ENCODE measurements at places on chromosomes 1 and 21. TPM values are rescaled to one million over a fixed set of nuclear protein-coding genes. Genes with fewer than 3 reads are reported as not detected.

GRCh38 chr1:31151402-31151801, 85.9 kb upstream of the PUM1 start:
- no peak for DNase-seq
- H3K4me3 ChIP-seq = no peak overlapping the region
- no peaks in the 10 kb centered on the region for H3K27me3 ChIP-seq
- no peak overlapping the region for H3K27ac ChIP-seq
- 0 out of 2 replicates have a peak, but pooled peaks cover 3% of the 10 kb centered on the region for H3K4me1 ChIP-seq

GRCh38 chr1:35930593-35931445, at the start of gene AGO3:
Gene AGO3, plus strand, starts transcription at chr1:35931105. Its CDS starts 322 bp downstream, at chr1:35931427.
- peak within 1 kb of the TSS; percentile 97 for H3K4me3 ChIP-seq
- peaks cover 5% of the 10 kb centered on the region for H3K4me1 ChIP-seq
- H3K27me3 ChIP-seq = no peaks in the 10 kb centered on the region
- peak within 1 kb of the TSS; percentile 78 for H3K27ac ChIP-seq

GRCh38 chr1:165927169-165927568, 99.8 kb downstream of the UCK2 start:
- no peaks in the 10 kb centered on the region for H3K27me3 ChIP-seq
- no peak for DNase-seq
- H3K4me3 ChIP-seq = no peak overlapping the region
- no peak overlapping the region for H3K27ac ChIP-seq

The ABCG1 gene
- 0.73 TPM for polyA plus RNA-seq

GRCh38 chr1:180912801-180913565, at the start of gene KIAA1614:
Gene KIAA1614, plus strand, starts transcription at chr1:180912897. Its CDS starts 347 bp downstream, at chr1:180913244.
- no peak for DNase-seq
- peak within 1 kb of the TSS; percentile 61 for H3K4me3 ChIP-seq
- no peak within 1 kb of the TSS for H3K27ac ChIP-seq
- peaks cover 22% of the 10 kb centered on the region for H3K4me1 ChIP-seq

- no peak overlapping the region for H3K27ac ChIP-seq
- H3K4me1 ChIP-seq = no peaks in the 10 kb centered on the region
- H3K4me3 ChIP-seq = no peak overlapping the region
- H3K36me3 ChIP-seq = no peaks in the 10 kb centered on the region
- H3K27me3 ChIP-seq = no peaks in the 10 kb centered on the region
These were observed 146.2 kb downstream of the DAB1 start for GRCh38 chr1:57277681-57278080.

The LHX8 gene
- not detected for polyA plus RNA-seq

The CFAP141 gene
- polyA plus RNA-seq = not detected

GRCh38 chr1:43372172-43372571, 4.4 kb upstream of the ELOVL1 start:
- no peak for DNase-seq
- H3K27me3 ChIP-seq = no peaks in the 10 kb centered on the region
- H3K4me3 ChIP-seq = no peak overlapping the region
- no peak overlapping the region for H3K27ac ChIP-seq
- H3K4me1 ChIP-seq = peaks cover 3% of the 10 kb centered on the region

DNA sequence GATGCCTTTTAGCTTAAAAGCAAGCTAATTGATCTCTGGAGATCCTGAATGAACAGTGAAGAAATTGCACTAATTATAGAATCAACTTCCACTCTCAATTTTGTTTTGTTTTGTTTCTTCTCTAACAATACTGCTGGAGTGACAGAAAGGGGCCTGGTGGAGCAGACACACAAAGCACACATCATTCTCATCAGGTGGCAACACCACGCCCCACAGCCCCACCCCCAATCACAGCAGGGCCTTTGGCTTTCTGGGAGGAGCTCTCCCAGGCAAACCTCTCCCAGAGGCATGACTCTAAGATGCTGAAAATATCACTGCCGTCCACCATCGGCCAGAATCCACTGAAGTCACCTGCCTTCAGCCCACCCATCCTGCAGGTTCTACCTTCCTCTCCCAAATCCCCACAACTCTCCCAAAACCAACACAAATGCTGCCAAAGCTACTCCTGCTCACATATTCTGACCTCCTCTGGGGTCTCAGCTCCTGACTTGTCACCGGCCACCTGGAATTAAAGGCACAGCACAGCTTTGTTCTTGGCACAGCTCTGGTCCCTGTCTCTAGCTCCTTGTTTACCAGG, 120.7 kb downstream of the GRIK3 start:
- H3K27me3 ChIP-seq = no peaks in the 10 kb centered on the region
- H3K4me1 ChIP-seq = peaks cover 5% of the 10 kb centered on the region
- no peaks in the 10 kb centered on the region for H3K36me3 ChIP-seq
- no peak overlapping the region for H3K27ac ChIP-seq
- no peak overlapping the region for H3K4me3 ChIP-seq

GRCh38 chr1:44608141-44608540, 66.1 kb downstream of the TMEM53 start:
- H3K36me3 ChIP-seq = no peaks in the 10 kb centered on the region
- DNase-seq = no peak
- no peak overlapping the region for H3K4me3 ChIP-seq
- no peaks in the 10 kb centered on the region for H3K4me1 ChIP-seq

GRCh38 chr1:211579440-211580302, 710 bp upstream of the SLC30A1 start:
- H3K4me3 ChIP-seq = peak overlapping the region; percentile 76
- peaks cover 5% of the 10 kb centered on the region for H3K36me3 ChIP-seq
- no peak for DNase-seq
- no peaks in the 10 kb centered on the region for H3K27me3 ChIP-seq
- peaks cover 23% of the 10 kb centered on the region for H3K4me1 ChIP-seq

The SMPDL3B gene
- 0.56 TPM for polyA plus RNA-seq

The PADI1 gene
- polyA plus RNA-seq = not detected

DNA sequence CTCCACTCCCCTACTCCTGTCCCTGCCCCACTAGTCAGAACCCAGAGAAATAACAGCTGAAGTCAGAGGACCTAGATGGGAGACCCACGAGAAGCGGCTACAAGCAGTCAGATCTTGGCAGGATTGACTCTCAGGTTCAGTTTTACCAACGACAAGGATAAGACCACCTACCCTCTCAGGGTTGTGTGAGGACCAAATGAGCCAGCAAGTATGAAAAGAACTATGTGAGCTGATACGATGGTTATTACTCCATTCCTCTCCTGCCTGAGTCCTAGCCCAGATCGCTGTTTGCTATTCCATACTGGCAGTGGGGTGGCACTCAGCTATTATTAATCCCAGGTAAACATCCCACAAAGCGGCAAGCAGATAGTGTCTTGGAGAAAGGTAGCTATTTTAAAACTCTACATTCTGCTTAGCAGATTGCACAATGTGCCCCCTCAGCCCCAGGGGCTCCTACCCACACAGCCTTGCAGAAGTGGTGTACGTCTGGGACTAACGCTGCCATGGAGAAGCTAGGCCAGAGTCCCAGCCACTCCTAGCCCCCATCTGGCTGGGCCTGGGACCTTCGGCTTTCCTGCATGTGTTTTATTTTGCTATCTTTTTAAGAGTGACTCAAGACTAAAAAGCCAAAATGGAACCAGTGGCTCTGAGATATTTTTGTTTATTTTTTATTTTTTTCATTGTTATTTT, 58.9 kb downstream of the CD46 start:
- no peak for DNase-seq
- H3K27me3 ChIP-seq = no peaks in the 10 kb centered on the region
- H3K4me1 ChIP-seq = peaks cover 27% of the 10 kb centered on the region
- H3K36me3 ChIP-seq = peaks cover 55% of the 10 kb centered on the region
- no peak overlapping the region for H3K27ac ChIP-seq
- no peak overlapping the region for H3K4me3 ChIP-seq

The TMEM53 gene
- 22.5 TPM for polyA plus RNA-seq

The ITLN2 gene
- not detected for polyA plus RNA-seq

The CYP4A22 gene
- polyA plus RNA-seq = not detected

- no peaks in the 10 kb centered on the region for H3K36me3 ChIP-seq
- DNase-seq = no peak
- no peak within 1 kb of the TSS for H3K4me3 ChIP-seq
- no peak within 1 kb of the TSS for H3K27ac ChIP-seq
- H3K4me1 ChIP-seq = no peaks in the 10 kb centered on the region
These were observed at the start of gene TSPAN2 for GRCh38 chr1:115089420-115090185. Gene TSPAN2, minus strand, starts transcription at chr1:115089503. Its CDS starts 71 bp downstream, at chr1:115089432.

GRCh38 chr1:208238710-208239472, 5.3 kb downstream of the PLXNA2 start:
- H3K4me3 ChIP-seq = no peak overlapping the region
- peaks cover 8% of the 10 kb centered on the region for H3K27me3 ChIP-seq
- no peak for DNase-seq
- peaks cover 17% of the 10 kb centered on the region for H3K4me1 ChIP-seq

The RAB7B gene
- polyA plus RNA-seq = not detected

GRCh38 chr1:21963477-21964217, 13.2 kb upstream of the CELA3B start:
- H3K4me1 ChIP-seq = no peaks in the 10 kb centered on the region
- H3K27me3 ChIP-seq = no peaks in the 10 kb centered on the region
- no peak overlapping the region for H3K27ac ChIP-seq
- peak; percentile 26 for DNase-seq
- H3K4me3 ChIP-seq = no peak overlapping the region

The BEND5 gene
- not detected for polyA plus RNA-seq

The PLEKHN1 gene
- polyA plus RNA-seq = not detected

The PTPRU gene
- polyA plus RNA-seq = 1.3 TPM

The RNF186 gene
- not detected for polyA plus RNA-seq

DNA sequence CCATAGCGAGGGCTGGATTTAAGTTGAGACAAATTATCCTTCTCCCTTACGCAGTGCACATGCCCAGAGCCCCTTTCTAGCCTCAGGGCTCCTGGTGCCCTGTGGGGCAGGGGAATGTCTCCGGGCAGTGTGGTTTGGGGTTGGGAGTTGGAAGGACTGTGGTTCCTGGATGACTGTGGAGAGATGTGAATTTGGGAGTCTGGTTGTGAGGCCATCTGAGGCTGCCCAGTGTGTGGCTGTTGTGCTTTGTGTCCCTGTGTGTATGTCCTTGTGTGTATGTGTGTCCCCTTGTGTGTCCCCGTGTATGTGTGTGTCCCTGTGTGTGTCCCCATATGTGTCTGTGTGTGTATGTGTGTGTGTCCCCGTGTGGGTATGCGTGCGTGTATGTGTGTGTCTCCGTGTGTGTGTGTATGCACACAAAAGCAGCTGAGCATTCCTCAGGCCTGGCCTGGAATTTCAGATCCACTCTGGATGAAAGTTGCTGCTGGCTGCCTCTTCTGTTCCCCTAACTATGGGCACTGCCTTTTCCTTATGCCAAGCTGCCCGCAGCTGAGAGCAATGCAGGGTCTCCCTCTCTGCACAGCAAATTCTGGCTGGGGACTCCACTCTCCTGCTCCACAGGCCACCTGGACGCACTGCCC, 65.4 kb downstream of the UBIAD1 start:
- H3K27ac ChIP-seq = no peak overlapping the region
- H3K36me3 ChIP-seq = no peaks in the 10 kb centered on the region
- H3K4me1 ChIP-seq = peaks cover 16% of the 10 kb centered on the region
- peaks cover 3% of the 10 kb centered on the region for H3K27me3 ChIP-seq
- no peak for DNase-seq

DNA sequence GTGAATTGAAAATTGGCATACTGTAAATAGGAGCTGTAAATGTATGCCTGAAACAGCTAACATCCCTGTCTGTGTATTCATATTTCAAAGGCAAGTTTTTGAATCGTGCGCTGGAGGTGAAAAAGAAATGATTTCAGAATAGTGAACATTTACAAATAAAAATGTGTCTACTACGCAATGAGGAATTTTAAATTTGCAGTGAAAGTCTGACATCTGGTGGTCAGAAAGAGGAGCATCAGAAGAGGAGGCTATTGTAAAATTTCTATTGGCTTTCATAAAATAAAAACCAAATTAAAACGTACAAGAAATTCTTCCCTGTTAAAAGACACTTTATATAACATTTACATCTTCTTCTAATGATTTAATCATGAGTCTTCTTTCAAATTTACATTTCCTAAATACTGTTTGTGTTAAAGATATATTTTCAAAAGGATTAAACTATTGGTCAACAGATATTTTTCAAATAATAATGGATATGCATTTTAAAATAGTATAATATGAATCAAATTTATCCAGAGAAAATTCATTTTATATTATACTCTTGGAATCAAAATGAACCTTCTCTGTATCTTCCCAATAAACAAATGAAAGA, 113.7 kb upstream of the RRP15 start:
- peaks cover 2% of the 10 kb centered on the region for H3K27me3 ChIP-seq
- H3K4me3 ChIP-seq = no peak overlapping the region
- H3K4me1 ChIP-seq = no peaks in the 10 kb centered on the region

GRCh38 chr1:160244209-160244608, 18.1 kb downstream of the DCAF8 start:
- H3K4me1 ChIP-seq = no peaks in the 10 kb centered on the region
- no peak for DNase-seq
- H3K27me3 ChIP-seq = no peaks in the 10 kb centered on the region
- H3K27ac ChIP-seq = no peak overlapping the region
- H3K36me3 ChIP-seq = peaks cover 8% of the 10 kb centered on the region

The ALPL gene
- 0.59 TPM for polyA plus RNA-seq

The HEYL gene
- not detected for polyA plus RNA-seq

DNA sequence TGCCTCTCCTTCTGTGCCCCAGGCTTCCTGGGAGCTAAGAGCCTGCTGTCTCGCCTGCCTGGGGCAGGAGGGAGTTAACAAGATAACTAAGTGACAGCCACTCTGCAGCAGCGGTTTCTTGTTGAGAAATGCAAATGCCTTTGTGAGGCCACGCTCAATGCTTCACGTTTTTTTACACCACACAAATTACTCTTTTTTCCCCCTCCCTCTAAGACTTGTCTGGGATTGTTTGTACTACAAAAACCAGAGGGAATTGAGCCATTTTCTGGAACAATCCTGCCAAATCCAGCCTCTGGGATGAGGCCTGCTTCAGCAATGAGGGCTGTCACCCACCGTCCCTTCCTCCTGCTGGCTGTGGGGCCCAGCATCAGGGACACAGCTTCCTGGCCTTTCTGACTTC, 119.6 kb downstream of the ACTL8 start:
- H3K27ac ChIP-seq = no peak overlapping the region
- no peaks in the 10 kb centered on the region for H3K4me1 ChIP-seq
- no peak overlapping the region for H3K4me3 ChIP-seq
- H3K27me3 ChIP-seq = no peaks in the 10 kb centered on the region
- no peak for DNase-seq

DNA sequence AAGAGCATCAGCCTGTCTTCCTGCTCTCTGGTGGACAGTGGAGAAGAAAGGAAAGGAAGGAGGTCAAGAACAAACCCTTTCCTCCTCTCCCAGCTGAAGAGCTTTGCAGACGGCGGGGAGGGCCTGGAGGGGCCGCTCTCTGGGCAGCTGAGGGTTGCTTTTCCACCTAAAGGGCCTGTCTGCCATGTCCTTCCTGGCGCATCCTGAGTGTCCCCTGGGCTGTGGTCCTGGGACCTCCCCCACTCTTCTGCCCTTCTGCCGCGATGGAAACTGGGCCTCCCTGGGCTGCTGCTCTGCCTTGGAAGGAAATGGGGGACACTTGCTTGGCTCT, 107.0 kb downstream of the ETS2 start:
- H3K4me3 ChIP-seq = no peak overlapping the region
- DNase-seq = no peak
- no peaks in the 10 kb centered on the region for H3K36me3 ChIP-seq

The GBP1 gene
- polyA plus RNA-seq = 1.5 TPM

GRCh38 chr1:198359024-198359653, 181.3 kb downstream of the ATP6V1G3 start:
- H3K27ac ChIP-seq = no peak overlapping the region
- no peaks in the 10 kb centered on the region for H3K36me3 ChIP-seq
- no peaks in the 10 kb centered on the region for H3K27me3 ChIP-seq
- H3K4me3 ChIP-seq = no peak overlapping the region
- DNase-seq = no peak
- H3K4me1 ChIP-seq = no peaks in the 10 kb centered on the region

Measured in GM12878 (cell line).